ENCODE measurements at places on chromosomes 3 and 15. TPM values are rescaled to one million over a fixed set of nuclear protein-coding genes. Genes with fewer than 3 reads are reported as not detected.

GRCh38 chr3:64056606-64057180 lies 33.4 kb upstream of the PSMD6 start:
- DNase-seq, result no peak
- H3K4me3 ChIP-seq, result no peak overlapping the region
- no peaks in the 10 kb centered on the region for H3K36me3 ChIP-seq
- peaks cover 23% of the 10 kb centered on the region for H3K27me3 ChIP-seq
- H3K27ac ChIP-seq, result no peak overlapping the region
- H3K4me1 ChIP-seq, result no peaks in the 10 kb centered on the region

- H3K36me3 ChIP-seq, result peaks cover 32% of the 10 kb centered on the region
- no peak for DNase-seq
- H3K4me3 ChIP-seq, result no peak overlapping the region
Observed at GRCh38 chr3:14962762-14963161, 15.4 kb downstream of the NR2C2 start.

DNA sequence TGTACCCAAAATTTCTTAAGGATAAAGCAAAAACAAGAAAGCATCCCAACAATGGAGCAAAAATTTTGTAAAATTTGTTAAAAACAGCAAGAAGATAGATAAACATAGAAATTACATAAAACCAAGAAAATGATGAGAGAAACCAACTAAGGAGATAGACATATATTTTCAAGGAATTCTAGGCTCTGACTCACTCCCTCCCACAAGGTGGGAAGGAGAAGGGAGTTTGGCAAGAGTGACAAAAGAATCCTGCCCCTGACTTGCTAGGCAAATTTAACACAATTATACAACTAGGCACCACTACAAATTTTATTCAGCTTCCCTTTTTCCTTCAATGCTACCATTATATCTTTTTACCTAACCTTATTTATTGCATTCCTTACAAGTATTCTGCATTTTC lies 70.9 kb downstream of the MYO9A start:
- no peak overlapping the region for H3K27ac ChIP-seq
- no peak overlapping the region for H3K4me3 ChIP-seq
- no peak for DNase-seq
- H3K36me3 ChIP-seq, result peaks cover 6% of the 10 kb centered on the region
- no peaks in the 10 kb centered on the region for H3K27me3 ChIP-seq
- H3K4me1 ChIP-seq, result peaks cover 6% of the 10 kb centered on the region

- H3K27ac ChIP-seq, result peak overlapping the region; percentile 57
- no peak overlapping the region for H3K4me3 ChIP-seq
- peaks cover 6% of the 10 kb centered on the region for H3K36me3 ChIP-seq
- peaks cover 72% of the 10 kb centered on the region for H3K4me1 ChIP-seq
- H3K27me3 ChIP-seq, result no peaks in the 10 kb centered on the region
- no peak for DNase-seq
Observed at GRCh38 chr3:157133434-157134320, 26.3 kb downstream of the CCNL1 start.

DNA sequence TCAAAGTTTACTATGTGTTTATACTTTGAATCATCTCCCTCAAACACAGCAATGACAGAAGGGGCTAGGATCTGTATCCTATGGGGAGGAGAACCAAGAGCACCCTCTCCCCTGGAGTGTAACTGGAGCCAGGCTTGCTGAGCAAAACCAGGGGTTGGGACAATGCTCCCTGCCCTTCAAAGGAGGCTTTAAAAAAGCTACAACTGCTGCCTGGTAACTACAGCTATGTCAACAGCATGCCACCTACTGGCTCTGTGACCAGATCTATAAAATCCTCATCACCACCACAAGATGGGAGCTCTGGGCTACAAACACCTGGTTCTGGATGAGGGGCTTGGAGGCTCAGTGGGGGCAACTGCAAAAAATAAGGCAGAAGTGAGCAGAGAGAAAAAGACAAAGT lies 61.9 kb downstream of the ANO10 start:
- H3K27ac ChIP-seq, result no peak overlapping the region
- no peaks in the 10 kb centered on the region for H3K27me3 ChIP-seq
- DNase-seq, result no peak
- no peak overlapping the region for H3K4me3 ChIP-seq
- H3K4me1 ChIP-seq, result no peaks in the 10 kb centered on the region

DNA sequence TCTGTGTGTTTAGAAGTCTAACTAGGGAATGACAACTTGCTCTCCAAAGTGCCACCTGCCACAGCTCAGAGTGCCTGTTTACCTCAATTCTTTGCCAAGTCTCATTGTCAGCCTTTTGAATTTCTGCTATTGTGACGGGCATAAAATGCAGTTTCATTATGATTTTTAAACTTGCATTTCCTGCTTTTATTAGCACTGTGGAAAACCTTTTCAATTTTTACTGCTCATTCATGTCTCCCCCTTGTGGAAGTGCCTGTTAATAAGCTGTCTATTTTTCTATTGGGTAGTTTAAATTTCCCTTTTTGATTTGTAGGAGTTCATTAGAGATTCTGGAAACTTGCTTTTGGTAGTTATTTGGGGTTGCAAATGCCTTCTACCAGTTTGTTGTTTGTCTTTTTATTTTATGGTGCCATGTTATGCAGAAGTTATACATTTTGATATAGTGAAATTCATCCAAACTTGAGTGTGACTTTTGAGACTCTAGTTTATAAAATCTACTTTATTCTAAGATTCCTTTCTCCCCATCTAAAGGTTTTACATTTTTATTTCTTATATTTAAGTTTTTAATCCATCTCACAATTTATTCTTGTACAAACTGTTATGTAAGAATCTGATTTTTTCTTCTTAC lies 53.9 kb upstream of the FRMD4B start:
- no peaks in the 10 kb centered on the region for H3K36me3 ChIP-seq
- H3K27me3 ChIP-seq, result peaks cover 6% of the 10 kb centered on the region
- no peak for DNase-seq
- H3K4me1 ChIP-seq, result peaks cover 20% of the 10 kb centered on the region
- H3K4me3 ChIP-seq, result no peak overlapping the region
- H3K27ac ChIP-seq, result no peak overlapping the region

DNA sequence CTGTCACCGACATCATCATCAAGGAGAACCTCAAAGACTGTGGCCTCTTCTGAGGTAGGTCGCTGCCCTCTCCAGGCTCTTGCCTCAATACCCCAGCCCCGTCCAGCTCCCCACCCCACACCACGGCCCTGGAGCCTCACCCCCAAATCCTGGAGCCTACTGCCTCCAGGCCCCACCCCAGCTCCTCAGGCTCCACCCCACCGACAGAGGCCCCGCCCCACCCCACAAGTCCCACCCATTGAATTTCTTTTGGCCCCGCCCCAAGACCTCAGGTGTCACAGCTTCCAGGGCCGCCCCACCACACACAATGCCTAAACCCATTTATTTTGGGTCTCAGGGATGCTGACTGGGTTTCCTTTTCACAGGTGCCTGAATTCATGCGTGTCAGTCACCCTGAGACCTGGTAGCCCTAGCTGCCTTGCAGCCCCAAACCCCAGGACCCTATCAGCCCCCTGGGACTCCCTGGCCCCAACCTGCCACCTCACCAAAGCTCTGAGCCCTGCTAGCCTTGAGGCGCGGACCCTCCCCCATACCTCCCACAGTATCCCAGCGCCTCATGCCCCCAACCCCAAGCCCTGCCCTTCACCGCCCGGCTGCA lies 3.6 kb downstream of the GNAT1 start:
- DNase-seq, result peak; percentile 62
- H3K4me3 ChIP-seq, result peak overlapping the region; percentile 18
- H3K27me3 ChIP-seq, result peaks cover 16% of the 10 kb centered on the region
- no peak overlapping the region for H3K27ac ChIP-seq

GRCh38 chr15:29857221-29857789 lies 35.0 kb upstream of the TJP1 start:
- H3K27me3 ChIP-seq, result peaks cover 24% of the 10 kb centered on the region
- H3K36me3 ChIP-seq, result no peaks in the 10 kb centered on the region
- no peak overlapping the region for H3K4me3 ChIP-seq
- H3K4me1 ChIP-seq, result no peaks in the 10 kb centered on the region
- H3K27ac ChIP-seq, result no peak overlapping the region

GRCh38 chr15:69951898-69952555 lies 145.7 kb downstream of the TLE3 start:
- peaks cover 2% of the 10 kb centered on the region for H3K27me3 ChIP-seq
- DNase-seq, result no peak
- no peak overlapping the region for H3K27ac ChIP-seq
- H3K36me3 ChIP-seq, result no peaks in the 10 kb centered on the region

GRCh38 chr3:177611752-177612334 lies 414.6 kb upstream of the TBL1XR1 start:
- H3K4me1 ChIP-seq, result peaks cover 18% of the 10 kb centered on the region
- no peak overlapping the region for H3K4me3 ChIP-seq
- H3K36me3 ChIP-seq, result no peaks in the 10 kb centered on the region
- H3K27ac ChIP-seq, result no peak overlapping the region

GRCh38 chr3:31997500-31997899 lies 15.9 kb downstream of the ZNF860 start:
- peaks cover 10% of the 10 kb centered on the region for H3K27me3 ChIP-seq
- H3K4me1 ChIP-seq, result peaks cover 5% of the 10 kb centered on the region
- H3K4me3 ChIP-seq, result no peak overlapping the region
- H3K27ac ChIP-seq, result no peak overlapping the region
- no peaks in the 10 kb centered on the region for H3K36me3 ChIP-seq
- DNase-seq, result no peak

GRCh38 chr3:154304116-154304786 lies 20.0 kb downstream of the DHX36 start:
- H3K4me1 ChIP-seq, result peaks cover 18% of the 10 kb centered on the region
- peaks cover 51% of the 10 kb centered on the region for H3K36me3 ChIP-seq
- no peak for DNase-seq
- no peak overlapping the region for H3K27ac ChIP-seq

DNA sequence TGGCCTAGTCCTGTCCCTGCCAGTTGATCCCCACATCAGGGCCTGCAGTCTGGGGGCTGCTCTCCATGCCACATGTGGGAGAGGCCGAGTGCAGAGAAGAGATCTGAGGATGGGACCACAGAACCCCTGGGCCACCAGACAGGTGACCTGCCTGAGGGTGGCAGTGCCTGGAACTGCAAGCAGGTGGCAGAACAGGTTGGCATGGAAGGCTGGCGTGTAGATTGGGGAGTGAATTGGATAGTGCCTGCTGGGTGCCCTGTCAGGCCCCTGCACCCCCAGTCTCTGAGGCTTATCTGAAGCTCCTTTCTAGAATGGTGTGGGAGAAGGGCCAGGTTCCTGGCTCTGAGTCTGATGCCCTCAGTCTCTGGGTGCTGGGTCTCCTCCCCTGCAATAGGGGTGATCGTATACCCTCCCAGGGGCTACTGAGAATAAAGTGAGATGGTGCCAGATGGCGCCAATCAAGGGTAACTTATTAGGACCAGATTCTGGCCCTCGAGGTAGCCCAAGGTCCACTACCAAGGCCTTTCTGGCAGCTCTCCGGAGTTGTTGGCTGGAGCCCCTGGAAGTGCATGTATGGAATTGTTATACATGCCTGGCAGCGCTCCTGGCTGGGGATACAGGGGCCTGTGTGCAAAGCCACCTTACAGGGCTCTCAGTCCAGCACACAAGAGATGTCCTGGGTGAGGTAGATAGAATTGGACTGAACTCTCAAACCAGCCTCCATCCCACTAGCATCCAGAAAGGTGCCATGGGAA lies 15.7 kb downstream of the C3orf18 start:
- no peak overlapping the region for H3K27ac ChIP-seq
- peak; percentile 23 for DNase-seq
- no peaks in the 10 kb centered on the region for H3K36me3 ChIP-seq
- no peak overlapping the region for H3K4me3 ChIP-seq

- DNase-seq, result no peak
- H3K4me3 ChIP-seq, result no peak overlapping the region
- peaks cover 30% of the 10 kb centered on the region for H3K4me1 ChIP-seq
- no peak overlapping the region for H3K27ac ChIP-seq
- no peaks in the 10 kb centered on the region for H3K36me3 ChIP-seq
Observed at GRCh38 chr3:178086144-178086825, 450.0 kb upstream of the KCNMB2 start.

DNA sequence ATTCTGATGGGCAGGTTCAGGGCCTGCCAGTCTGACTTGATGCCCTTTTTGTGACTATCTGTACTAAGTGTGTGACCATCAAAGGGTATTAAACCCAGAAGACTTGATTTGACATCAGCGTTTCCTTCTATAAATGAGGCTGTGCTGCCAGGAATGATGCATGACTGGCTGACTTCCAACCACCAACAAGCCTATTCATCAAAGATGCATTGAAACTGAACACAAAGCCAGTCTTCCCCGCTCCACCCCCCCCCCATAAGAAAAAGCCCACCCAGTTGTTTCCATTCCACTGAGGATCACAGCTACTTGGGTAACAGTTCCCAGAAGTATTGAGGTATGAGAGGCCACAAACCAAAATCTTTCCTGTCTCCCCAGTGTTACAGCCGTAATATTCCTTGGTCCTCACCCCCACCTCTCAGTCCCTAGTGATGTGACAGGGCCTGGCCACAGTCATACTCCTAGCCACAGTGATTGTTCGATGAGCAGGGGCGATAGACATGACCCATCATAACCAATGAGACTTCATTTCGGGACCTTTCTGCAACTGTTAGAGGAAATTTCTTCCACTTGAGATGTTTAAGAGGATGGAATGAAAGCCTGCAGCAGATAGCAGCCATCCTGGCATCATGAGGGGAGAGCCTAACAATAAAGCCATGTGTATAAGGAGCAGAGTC lies 22.6 kb downstream of the SH3BP5 start:
- H3K27ac ChIP-seq, result peak overlapping the region; percentile 75
- no peak overlapping the region for H3K4me3 ChIP-seq
- H3K36me3 ChIP-seq, result no peaks in the 10 kb centered on the region
- H3K4me1 ChIP-seq, result peaks cover 46% of the 10 kb centered on the region
- no peaks in the 10 kb centered on the region for H3K27me3 ChIP-seq

DNA sequence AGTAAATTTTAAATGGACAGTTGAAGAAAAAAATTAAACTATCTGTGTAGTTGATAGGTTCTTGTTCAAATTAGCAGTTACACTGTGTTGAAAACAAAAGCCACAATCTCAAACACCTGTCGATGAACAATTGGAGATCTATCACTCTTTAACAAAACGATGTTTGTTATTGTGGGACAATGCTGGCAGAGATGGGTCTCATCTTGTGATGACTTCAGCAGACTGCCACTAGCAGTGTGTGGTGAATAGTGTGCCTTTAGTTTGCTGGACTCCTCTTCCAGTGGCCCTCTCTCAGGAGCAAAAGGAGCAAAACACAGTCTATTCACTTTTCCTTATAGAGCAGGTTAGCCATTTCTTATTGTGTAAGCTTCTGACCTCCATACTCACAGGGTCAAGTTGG lies 14.7 kb upstream of the TRIM59 start:
- peaks cover 9% of the 10 kb centered on the region for H3K27me3 ChIP-seq
- no peak overlapping the region for H3K4me3 ChIP-seq
- no peaks in the 10 kb centered on the region for H3K36me3 ChIP-seq
- no peaks in the 10 kb centered on the region for H3K4me1 ChIP-seq
- DNase-seq, result no peak
- no peak overlapping the region for H3K27ac ChIP-seq

The EFCC1 gene
- total RNA-seq, result 0.38 TPM

The IGSF11 gene
- total RNA-seq, result 0.07 TPM

The CHRM5 gene
- total RNA-seq, result not detected

The FAM43A gene
- 3.3 TPM for total RNA-seq

The LRTM1 gene
- total RNA-seq, result not detected

The GPR160 gene
- 6.2 TPM for total RNA-seq

The FAM81A gene
- total RNA-seq, result 1.2 TPM

The PIGX gene
- 47.1 TPM for total RNA-seq

The GLDN gene
- not detected for total RNA-seq

The CCDC13 gene
- 0.29 TPM for total RNA-seq

The NPRL2 gene
- total RNA-seq, result 44.7 TPM

All from activated CD8-positive, alpha-beta T cell treated with anti-CD3 and anti-CD28 coated beads for 36 hours (primary cell).